ENCODE measurements at places on chromosomes 3 and 15. TPM values are rescaled to one million over a fixed set of nuclear protein-coding genes. Genes with fewer than 3 reads are reported as not detected.

DAZL gene
- total RNA-seq = not detected

SPINK8 gene
- total RNA-seq = not detected

GOLGA8R gene
- total RNA-seq = 3.3 TPM

ZNF609 gene
- 50.6 TPM for total RNA-seq

SERINC4 gene
- not detected for total RNA-seq

CNTN4 gene
- 15.5 TPM for total RNA-seq

TM6SF1 gene
- 8.1 TPM for total RNA-seq

PYGO1 gene
- total RNA-seq = 19.9 TPM

DOCK3 gene
- total RNA-seq = 9.5 TPM

KLHL6 gene
- 1.9 TPM for total RNA-seq

GRCh38 chr3:37082317-37082716 is 89.0 kb downstream of the MLH1 start:
- ATAC-seq = no peak

DNA sequence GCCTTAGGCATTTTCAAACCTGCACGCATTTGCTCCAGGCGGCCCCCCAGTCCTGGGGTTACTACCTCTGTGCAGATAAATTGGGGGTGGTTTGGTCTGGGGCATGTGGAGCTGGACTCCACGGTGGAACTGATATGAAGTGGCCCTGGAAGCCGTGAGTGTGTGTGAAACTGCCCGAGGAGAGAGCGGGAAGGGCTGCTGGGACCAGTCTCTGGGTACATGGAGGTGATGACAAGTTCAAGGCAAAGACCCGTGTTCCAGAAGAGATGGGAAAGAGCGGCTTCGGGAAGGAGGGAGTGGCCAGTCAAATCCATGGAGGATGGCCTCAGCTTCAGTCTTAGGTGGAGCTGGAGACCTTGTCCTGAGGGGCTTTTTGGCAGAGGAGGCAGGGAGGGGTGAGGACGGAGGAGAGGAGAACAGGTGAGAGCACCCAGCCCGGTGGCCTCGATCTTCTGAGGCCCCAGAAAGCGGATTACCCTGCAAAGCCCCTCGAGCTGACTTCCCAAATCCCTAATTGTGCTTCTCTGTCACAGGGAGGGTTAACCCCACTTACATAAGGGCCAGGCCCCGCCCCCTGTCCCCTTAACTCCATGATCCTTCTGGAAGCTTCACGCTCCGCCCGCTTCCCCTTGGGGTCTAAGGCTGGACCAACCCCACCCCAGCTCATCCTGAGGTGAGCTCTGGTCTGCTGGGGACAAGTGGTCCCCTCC is 1.9 kb upstream of the NR2E3 start:
- no peak for ATAC-seq

DNA sequence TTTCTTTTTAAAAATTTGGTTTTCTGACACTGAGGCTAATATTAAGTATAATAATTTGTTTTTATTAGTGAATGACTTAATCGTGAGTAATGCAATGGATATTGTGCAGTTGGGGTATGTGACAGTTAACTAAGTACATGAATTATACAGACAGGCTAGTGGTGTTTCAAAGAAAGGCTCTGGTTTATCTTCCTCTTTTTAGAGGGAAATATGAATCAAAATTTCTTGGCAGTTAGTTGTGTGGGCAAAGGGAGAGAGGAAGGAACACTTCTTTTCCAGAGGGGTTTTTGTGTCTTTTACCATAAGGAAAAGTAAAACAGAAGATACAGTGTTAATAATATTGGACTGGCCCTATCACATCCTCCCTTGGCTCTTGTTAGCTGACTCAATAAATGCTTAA is 2.7 kb downstream of the ZNF654 start:
- ATAC-seq = no peak

GRCh38 chr3:194070634-194071409 is 65.1 kb upstream of the HES1 start:
- peak; percentile 92 for ATAC-seq

DNA sequence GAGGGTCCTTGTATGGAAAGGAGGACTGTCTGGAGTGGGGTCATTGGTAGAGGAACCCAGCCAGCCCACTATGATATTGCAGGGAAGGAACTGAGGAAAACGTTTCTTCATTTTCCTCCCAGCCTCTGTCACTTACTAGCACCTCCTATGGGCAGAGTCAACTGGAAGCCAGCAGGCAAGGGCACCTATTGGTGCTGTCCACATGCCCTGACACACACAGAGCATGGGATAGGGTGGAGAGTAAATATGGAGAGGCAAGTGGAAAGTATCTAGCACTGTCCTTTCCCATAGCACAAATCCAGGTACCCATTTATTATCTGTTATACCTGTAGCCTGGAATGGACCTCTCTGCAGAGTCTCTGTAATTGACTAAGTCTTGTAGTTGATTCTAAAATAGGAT is 285.6 kb downstream of the WDR72 start:
- no peak for ATAC-seq

DNA sequence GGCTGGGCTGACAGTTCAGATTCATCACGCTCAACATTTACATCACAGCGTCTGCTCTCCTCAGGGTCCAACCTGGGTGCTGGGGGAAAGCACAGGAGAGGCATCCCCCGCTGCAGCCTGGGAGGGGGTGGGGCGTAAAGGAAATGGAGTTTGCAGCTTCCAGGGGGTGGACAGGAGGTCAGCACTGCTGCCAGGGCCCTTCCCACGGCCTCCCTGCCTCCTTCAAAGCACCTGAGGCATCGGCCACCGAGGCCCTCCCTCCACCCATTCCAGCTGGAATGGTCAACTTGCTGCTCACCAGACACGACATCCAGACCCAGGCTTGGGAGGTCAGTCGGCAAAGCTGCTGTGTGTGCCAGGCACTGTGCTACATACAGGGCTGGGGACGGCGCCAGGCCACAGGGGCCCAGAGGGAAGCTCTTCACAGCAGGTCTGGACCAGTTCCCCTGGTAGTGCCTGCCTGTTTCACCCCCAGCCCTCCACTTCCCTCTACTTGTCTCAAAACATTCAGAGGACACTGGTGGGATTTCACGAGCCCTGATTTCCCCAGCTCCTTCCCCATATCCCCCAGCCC is 120.7 kb downstream of the ANP32A start:
- ATAC-seq = peak; percentile 32

DNA sequence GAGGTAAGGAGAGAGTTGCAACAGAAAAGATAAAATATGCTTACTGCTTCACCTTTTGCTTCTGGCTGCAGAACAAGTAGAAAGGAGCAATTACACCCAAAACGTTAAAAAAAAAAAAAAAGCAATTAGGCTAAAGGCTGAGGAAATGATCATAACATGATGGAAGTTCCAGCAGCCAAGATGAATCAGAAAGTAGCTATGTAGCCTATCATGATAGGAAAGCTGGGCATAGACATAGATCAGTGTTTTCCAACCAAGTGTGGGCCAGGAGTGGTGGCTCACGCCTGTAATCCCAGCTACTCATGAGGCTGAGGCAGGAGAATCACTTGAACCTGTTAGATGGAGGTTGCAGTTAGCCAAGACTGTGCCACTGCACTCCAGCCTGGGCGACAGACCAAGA is 52.6 kb downstream of the AGTR1 start:
- no peak for ATAC-seq

DNA sequence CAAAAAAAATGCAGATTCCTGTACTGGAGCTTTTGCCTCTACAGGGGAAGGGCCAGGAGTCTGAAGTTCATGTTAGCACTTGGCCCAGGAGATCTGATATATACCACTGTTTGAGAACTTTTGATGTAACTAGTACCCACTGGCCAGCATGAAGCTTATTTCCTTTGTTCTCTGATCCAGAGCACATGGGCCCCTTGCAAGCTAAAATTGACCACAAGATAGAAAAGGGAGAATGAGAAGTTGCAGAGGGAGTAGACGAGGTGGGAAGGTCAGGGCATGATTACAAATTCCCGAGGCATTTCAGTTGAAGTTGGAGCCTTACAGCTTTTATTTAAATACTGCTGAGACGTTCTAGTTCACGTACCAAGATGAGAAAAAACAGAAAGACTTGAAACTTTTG is 28.2 kb downstream of the TGM4 start:
- ATAC-seq = no peak

DNA sequence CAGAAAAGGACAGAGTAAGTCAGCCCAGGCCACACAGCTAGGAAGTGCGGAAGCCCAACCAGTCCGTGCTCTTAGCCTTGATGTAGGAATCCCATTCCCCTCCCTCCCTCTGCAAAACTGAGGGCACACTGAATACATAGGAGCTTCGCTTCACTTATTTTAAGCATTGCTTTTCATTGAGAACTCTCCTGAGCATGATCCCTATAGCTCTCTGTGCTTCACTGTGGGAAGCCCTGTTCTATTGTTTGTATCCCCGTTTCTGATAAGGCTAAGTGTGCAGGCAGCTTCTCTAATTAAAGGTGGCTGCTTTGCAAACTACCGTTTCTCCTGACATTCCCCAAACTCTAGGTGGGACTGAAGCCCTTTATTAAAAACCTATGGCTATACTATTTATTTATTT is 29.9 kb downstream of the IL5RA start:
- no peak for ATAC-seq

GRCh38 chr3:38805004-38805403 is 11.0 kb downstream of the SCN10A start:
- ATAC-seq = no peak

- ATAC-seq = peak; percentile 31
Measured at GRCh38 chr3:99700631-99701268, 62.4 kb downstream of the COL8A1 start.

DNA sequence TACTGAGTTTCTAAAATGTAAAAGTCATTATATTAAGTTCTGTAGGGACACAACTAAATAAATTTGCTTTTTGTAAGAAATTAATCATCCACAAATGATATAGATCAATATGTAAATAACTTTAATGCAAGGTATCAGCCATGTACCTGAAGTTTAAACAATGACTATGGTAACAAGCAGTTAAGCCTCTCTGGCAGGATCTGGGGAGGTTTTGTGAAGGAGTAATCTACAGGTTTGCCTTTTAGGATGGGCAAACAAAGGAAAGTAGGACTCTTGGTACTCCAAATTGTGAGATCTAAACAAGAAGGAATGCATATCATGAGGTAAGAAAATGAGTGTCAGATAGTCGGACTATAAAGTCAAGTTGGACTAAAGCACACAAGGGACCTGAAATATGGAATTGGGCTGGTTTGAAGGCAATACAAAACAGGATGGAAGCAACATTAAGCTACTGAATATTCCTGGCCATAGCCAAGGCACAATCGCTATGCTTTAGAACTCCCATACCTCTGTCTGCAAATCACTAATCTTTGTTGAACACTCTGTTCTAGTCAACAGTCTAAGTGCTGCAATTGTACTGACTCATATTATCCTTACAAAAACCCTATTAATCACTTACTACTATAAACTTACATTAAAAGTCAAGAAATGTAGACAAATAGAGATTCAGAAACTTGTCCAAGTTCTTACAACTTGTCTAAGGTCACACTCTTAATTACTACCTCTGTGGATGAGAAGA is 412.8 kb downstream of the DIPK2A start:
- peak; percentile 80 for ATAC-seq

- no peak for ATAC-seq
Measured at GRCh38 chr3:194971009-194971408, 285.3 kb downstream of the FAM43A start.

- ATAC-seq = peak; percentile 34
Measured at GRCh38 chr15:57340682-57341259, 35.5 kb upstream of the CGNL1 start.

All from gastroesophageal sphincter (tissue), 4 donors.